H1 (cell line): ENCODE measurements at places on chromosomes 7 and 10.

- H3K27ac ChIP-seq, result no peak overlapping the region
- no peaks in the 10 kb centered on the region for H3K27me3 ChIP-seq
- no peaks in the 10 kb centered on the region for H3K36me3 ChIP-seq
Observed at GRCh38 chr7:111027396-111027795, 63.5 kb upstream of the LRRN3 start.

GRCh38 chr10:112490545-112490944 lies 43.5 kb downstream of the VTI1A start:
- H3K36me3 ChIP-seq, result no peaks in the 10 kb centered on the region
- no peak overlapping the region for H3K27ac ChIP-seq
- no peaks in the 10 kb centered on the region for H3K27me3 ChIP-seq
- H3K4me3 ChIP-seq, result no peak overlapping the region
- DNase-seq, result no peak

DNA sequence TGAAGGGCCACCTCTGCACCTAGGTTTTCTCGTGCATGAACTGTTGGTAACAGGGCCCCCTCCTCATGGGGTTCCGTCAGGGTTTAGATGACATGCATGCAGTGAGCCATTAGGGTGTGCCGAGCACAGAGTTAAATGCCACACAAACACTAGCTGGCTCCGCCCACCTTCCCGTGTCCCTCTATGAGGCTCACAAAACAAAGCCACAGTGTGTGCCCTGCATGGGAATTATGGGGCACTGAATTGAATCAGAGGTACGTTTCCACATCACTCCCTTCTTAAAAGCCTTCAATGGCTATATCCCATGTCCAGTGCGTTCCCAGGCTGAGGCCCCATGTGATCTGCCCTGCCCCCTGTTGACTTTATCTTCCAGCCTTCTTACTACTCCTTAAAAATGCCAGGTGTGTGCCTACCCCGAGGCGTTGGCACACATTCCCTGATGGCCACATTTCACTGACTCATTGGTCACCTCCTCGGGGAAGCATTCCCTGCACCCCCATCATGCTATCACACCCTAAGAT lies 35.7 kb downstream of the GSDME start:
- H3K4me3 ChIP-seq, result no peak overlapping the region
- no peak overlapping the region for H3K27ac ChIP-seq

GRCh38 chr10:52135101-52135500 lies 179.0 kb upstream of the DKK1 start:
- H3K4me3 ChIP-seq, result no peak overlapping the region
- H3K4me1 ChIP-seq, result no peaks in the 10 kb centered on the region

DNA sequence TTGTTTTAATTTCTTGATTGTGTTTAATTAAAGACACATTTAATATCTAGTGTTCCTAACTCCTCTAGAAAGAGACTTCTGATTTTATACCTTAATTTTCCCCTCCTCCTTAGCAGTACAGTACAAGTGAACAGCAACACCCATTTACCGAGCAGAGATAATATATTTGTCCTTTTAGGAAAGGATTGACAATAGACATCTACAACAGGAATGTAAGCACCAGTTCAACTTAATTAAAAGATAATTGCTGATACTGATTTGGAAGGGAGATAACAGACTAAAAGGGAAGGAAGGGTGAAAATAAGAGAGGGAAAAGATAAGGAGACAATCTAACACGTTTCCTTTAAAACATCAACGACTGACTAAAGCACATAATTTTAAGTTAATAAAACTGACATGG lies 119.3 kb downstream of the SRPK2 start:
- no peaks in the 10 kb centered on the region for H3K36me3 ChIP-seq
- H3K27ac ChIP-seq, result no peak overlapping the region
- H3K4me3 ChIP-seq, result no peak overlapping the region
- no peak for DNase-seq
- H3K27me3 ChIP-seq, result no peaks in the 10 kb centered on the region
- H3K4me1 ChIP-seq, result no peaks in the 10 kb centered on the region

GRCh38 chr10:100838986-100839385 lies 73.8 kb upstream of the SLF2 start:
- H3K4me3 ChIP-seq, result no peak overlapping the region
- no peaks in the 10 kb centered on the region for H3K36me3 ChIP-seq
- no peaks in the 10 kb centered on the region for H3K4me1 ChIP-seq
- H3K27ac ChIP-seq, result no peak overlapping the region
- peaks cover 14% of the 10 kb centered on the region for H3K27me3 ChIP-seq

DNA sequence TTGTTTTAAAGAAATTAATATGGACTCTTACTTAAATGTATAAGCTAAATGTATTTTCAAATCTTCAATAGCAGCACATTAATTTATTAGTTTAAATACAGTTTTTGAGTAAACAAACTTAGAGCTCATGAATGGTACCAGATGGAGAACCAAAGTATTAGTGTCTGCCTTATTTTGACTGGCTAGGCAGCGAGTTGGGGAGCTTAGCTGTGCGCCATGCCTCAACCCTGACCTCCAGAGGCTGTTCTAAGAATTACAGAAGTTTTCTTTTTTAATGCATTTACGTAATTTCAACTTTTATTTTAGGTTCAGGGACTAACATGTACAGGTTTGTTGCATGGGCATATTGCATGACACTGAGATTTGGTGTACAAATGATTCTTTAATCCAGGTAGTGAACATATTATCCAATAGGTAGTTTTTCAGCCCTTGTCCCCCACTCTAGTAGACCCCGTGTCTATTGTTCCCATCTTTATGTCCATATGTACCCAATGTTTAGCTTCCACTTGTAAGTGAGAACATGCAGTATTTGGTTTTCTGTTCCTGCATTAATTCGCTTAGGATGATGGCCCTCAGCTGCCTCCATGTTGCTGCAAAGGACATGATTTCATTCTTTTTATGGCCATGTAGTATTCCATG lies 166.8 kb downstream of the IQUB start:
- DNase-seq, result no peak
- no peak overlapping the region for H3K27ac ChIP-seq
- H3K36me3 ChIP-seq, result no peaks in the 10 kb centered on the region
- no peaks in the 10 kb centered on the region for H3K27me3 ChIP-seq

DNA sequence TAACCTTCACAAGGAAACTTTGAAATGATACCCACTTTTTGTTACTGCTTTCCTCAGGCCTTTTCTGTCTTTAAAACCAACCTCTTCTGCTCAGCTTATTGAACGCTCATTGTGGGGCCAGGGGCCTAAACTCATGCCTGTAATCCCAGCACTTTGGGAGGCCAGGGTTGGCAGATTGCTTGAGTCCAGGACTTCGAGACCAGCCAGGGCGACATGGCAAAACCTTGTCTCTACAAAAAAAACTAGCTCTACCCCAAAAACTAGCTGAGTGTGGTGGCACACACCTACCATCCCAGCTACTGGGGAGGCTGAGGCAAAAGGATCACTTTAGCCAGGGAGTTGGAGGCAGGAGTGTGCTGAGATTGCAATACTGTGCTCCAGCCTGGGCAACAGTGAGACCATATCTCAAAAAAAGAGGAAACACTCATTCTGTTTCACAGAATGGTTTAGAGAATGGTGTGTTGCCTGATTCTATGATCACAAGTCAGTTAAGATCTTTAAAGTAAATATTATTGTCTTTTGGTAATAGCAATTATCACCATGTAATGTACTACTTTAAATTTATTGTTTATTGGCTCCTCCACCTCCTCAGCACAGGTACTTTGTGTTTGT lies 51.1 kb downstream of the KCTD7 start:
- no peaks in the 10 kb centered on the region for H3K27me3 ChIP-seq

GRCh38 chr10:123045961-123046731 lies 37.3 kb downstream of the ACADSB start:
- H3K36me3 ChIP-seq, result peaks cover 12% of the 10 kb centered on the region
- no peak for DNase-seq
- H3K27ac ChIP-seq, result no peak overlapping the region
- no peak overlapping the region for H3K4me3 ChIP-seq
- H3K4me1 ChIP-seq, result no peaks in the 10 kb centered on the region

DNA sequence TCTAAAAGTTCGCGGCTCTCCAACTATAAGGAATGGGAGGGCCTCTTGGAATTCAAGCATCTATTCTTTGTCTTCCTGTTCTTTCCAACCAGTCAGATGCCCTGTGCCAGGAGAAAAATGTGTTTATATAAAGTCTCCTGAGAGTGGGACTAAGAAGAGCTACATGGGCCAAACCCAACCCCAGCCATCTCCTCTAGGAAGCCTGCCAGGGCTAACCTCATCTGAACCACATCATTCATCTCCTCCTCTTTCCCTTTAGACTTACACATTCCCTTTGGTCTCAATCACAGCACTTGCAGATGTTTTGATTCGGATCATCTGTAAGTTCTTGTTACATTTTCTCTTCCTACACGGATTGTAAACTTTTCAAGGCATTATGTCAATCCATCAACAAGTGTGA lies 62.6 kb downstream of the DOCK4 start:
- no peak overlapping the region for H3K4me3 ChIP-seq
- no peak for DNase-seq
- peaks cover 1% of the 10 kb centered on the region for H3K27me3 ChIP-seq
- 0 out of 2 replicates have a peak, but pooled peaks cover 2% of the 10 kb centered on the region for H3K4me1 ChIP-seq

GRCh38 chr10:71390461-71390835 lies 6.3 kb upstream of the CDH23 start:
- no peak overlapping the region for H3K4me3 ChIP-seq
- H3K27me3 ChIP-seq, result no peaks in the 10 kb centered on the region
- H3K27ac ChIP-seq, result no peak overlapping the region
- H3K4me1 ChIP-seq, result no peaks in the 10 kb centered on the region
- no peaks in the 10 kb centered on the region for H3K36me3 ChIP-seq

GRCh38 chr7:35314354-35314753 lies 60.5 kb upstream of the TBX20 start:
- H3K4me3 ChIP-seq, result no peak overlapping the region
- H3K27ac ChIP-seq, result no peak overlapping the region
- no peaks in the 10 kb centered on the region for H3K4me1 ChIP-seq
- no peak for DNase-seq
- H3K27me3 ChIP-seq, result no peaks in the 10 kb centered on the region
- H3K36me3 ChIP-seq, result no peaks in the 10 kb centered on the region

DNA sequence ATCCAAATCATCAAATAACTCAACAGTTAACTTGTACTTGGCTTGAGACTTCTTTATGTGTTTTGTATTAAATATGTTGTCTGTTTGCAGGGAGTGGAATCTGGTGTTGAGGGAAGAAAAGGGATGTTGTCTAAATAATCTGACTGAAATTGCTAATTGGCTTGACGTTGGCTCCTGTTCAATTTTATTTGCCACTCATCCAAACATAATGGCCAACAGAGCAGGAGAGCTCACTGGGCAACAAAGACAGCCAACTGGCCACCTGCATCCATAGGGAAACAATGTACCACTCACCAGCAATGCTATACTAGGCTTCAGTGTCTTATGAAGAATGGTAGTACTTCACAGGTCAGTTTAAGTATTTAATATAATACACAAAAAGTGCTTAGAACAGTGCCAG lies 80.5 kb downstream of the FAM13C start:
- no peak overlapping the region for H3K27ac ChIP-seq
- no peaks in the 10 kb centered on the region for H3K4me1 ChIP-seq
- no peaks in the 10 kb centered on the region for H3K36me3 ChIP-seq
- DNase-seq, result no peak
- no peaks in the 10 kb centered on the region for H3K27me3 ChIP-seq

DNA sequence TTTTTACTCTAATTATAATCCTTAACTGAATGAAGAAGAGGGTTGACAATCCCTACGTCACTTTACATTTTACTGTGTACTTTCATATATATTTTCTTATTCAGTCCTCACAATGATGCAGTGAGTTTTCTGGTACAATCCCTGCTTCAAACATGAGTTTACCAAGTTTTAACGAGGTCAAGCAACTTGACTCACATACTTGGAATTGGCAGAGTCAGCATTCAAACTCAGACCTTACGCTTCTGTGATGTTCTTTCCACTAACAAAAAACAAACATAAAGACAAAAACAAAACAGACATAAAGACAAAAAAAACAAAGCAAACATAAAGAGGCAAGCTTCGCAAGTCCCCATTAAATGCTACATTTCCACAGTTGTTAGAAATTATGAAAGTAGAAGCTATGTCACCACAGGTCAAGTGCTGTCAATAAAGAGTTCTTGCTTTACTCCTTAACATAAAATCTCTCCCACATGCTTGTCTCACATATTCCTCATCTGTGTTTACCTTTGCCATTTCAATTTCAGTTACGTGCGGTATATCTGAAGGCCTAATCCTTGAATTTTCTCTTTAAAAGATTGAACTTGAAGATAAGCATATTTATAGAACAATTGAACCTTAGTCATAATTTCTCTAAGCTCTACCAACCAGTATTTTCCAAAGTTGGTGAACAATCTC lies 217.3 kb downstream of the CELF2 start:
- no peaks in the 10 kb centered on the region for H3K27me3 ChIP-seq
- no peaks in the 10 kb centered on the region for H3K4me1 ChIP-seq
- H3K4me3 ChIP-seq, result no peak overlapping the region
- H3K27ac ChIP-seq, result no peak overlapping the region
- no peaks in the 10 kb centered on the region for H3K36me3 ChIP-seq
- DNase-seq, result no peak

GRCh38 chr7:104048055-104048454 lies 58.6 kb upstream of the RELN start:
- H3K27ac ChIP-seq, result no peak overlapping the region
- no peak for DNase-seq
- no peaks in the 10 kb centered on the region for H3K4me1 ChIP-seq
- no peaks in the 10 kb centered on the region for H3K27me3 ChIP-seq
- no peaks in the 10 kb centered on the region for H3K36me3 ChIP-seq

GRCh38 chr10:5142199-5142598 lies 42.8 kb downstream of the AKR1C8 start:
- H3K27ac ChIP-seq, result no peak overlapping the region
- no peak for DNase-seq
- H3K36me3 ChIP-seq, result no peaks in the 10 kb centered on the region

- H3K36me3 ChIP-seq, result no peaks in the 10 kb centered on the region
- no peak for DNase-seq
Observed at GRCh38 chr7:80631421-80631820, 7.0 kb upstream of the CD36 start.

DNA sequence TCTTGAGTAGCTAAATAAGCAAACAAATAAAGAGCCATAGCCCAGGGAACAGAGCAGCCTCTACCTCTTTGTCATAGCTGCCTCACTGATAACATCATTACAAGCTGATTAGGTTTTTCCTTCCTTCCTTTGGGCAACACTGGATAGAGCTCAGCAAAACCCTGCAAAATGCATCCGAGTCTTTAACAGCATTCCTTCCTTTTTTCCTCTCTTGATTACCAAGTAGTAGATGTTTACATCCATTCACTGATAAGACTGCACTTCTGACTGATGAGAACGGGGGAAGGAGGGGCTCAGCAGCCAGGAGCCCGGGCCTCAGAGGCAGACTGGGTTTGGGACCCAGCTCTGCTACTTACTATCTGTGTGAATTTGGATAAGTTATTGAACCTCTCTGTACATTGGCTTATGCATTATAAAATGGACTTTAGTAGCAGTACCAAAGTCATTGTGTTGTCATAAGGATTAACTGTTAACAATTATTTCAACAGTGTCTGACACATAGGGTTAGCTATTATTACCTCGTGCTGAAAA lies 214.2 kb downstream of the ANK3 start:
- H3K36me3 ChIP-seq, result no peaks in the 10 kb centered on the region
- no peak for DNase-seq
- no peak overlapping the region for H3K27ac ChIP-seq
- no peaks in the 10 kb centered on the region for H3K4me1 ChIP-seq
- H3K27me3 ChIP-seq, result no peaks in the 10 kb centered on the region

DNA sequence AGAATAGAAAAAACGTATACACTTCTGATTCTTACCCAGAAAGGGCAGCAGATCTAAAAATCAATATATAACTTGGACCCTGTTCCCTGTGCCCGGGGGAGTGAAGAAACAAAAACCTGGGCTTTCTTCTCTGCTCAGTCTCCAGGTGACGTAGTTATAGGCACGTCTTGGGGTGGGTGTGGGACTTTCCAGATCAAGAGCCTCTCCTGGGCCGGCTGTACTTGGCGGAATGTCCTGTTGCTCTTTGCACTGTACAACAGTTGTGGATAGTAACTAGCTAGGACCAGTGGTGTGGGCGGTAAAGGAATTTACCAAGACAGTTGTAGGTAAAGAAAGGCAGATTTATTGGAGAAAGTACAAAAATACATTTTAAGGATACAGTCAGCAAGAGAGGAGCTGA lies 40.4 kb upstream of the STEAP4 start:
- H3K27me3 ChIP-seq, result no peaks in the 10 kb centered on the region
- DNase-seq, result no peak
- H3K36me3 ChIP-seq, result no peaks in the 10 kb centered on the region
